ENCODE measurements at places on chromosomes 1 and 21. TPM values are rescaled to one million over a fixed set of nuclear protein-coding genes. Genes with fewer than 3 reads are reported as not detected.

GRCh38 chr1:169514566-169515270, 29.0 kb upstream of the SLC19A2 start:
- DNase-seq, result no peak

The PRUNE1 gene
- total RNA-seq, result 18.2 TPM

GRCh38 chr1:66933887-66934700, 9.3 kb downstream of the MIER1 start:
- no peak for DNase-seq

DNA sequence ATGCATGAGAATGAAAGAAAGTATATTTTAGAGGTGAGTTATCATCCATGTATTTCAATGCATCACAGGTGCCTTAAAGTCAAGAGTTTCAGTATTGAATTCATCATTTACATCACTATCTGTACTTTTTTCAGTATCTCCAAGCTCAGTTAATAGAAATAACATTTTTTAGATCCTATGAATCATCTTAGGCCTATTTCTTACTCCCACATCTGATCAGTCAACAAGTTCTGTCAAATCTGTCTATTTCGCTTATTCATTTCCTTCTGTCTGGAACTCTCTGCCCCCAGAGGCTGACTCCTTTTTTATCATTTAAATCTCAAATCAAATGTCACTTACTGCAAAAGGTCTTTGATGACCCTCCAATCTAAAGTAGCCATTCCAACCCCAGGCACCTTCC, 295.2 kb downstream of the LRRC7 start:
- DNase-seq, result no peak

DNA sequence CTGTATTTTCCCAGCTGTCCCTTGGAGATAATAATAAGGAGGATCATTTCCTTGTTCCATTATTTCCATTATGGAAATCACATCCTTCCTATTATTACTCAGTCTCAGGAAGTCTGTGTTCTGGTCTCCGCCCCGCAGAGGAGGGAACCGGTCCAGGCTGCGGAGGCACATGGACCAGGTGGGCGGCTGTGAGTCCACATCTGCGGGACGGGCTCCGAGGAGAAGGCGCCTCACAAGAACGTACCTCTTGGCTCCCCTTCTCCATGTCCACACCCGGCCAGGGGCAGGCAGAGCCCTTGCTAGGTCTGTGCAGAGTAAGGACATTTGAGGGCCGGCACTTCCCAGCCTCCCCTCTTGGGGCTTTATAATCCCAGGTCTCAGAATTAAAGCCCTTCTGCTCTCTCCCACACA, 14.6 kb downstream of the RAB7B start:
- no peak for DNase-seq

DNA sequence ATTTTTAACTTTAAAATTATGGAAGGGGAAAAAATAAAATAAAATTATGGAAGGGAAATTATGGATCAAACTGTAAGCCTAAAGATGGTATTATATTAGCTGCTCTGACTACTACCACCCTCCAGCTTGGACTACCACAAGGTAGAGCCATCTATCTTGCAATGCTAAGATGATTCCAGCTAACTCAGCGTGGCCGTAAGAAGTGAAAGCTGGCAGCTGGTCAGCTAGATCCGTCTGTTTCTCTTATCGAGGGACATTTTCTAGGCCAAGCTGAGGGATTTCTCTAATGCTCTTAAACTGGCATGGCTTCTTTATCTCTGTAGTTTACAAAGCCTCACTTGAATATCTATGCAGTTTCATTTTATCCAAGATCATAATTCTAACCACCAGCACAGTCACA, 31.5 kb downstream of the LYST start:
- DNase-seq, result no peak

The VWA5B1 gene
- total RNA-seq, result not detected

The LSS gene
- total RNA-seq, result 101 TPM

The SMPDL3B gene
- total RNA-seq, result not detected

DNA sequence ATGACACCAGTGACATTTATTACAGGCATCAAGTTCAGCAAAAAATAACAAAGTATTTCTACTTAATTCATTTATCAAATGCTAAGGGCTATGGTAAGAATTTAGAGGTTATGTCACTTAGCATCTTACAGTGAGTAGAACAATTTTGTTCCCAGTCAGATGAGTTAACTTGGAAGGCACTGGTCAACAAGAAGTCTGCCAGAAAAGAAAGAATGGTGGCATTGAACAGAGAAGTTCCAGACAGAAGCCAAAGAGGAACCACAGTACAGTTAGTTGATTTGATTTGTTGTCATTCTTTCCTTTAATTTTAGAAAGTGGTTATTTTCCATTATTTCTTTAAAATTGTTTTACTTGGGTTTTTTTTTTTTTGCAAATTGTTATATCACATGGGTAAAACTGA, 232.2 kb upstream of the PKN2 start:
- no peak for DNase-seq

The CRABP2 gene
- 146 TPM for total RNA-seq

GRCh38 chr1:58717979-58718378, 18.1 kb upstream of the MYSM1 start:
- no peak for DNase-seq

DNA sequence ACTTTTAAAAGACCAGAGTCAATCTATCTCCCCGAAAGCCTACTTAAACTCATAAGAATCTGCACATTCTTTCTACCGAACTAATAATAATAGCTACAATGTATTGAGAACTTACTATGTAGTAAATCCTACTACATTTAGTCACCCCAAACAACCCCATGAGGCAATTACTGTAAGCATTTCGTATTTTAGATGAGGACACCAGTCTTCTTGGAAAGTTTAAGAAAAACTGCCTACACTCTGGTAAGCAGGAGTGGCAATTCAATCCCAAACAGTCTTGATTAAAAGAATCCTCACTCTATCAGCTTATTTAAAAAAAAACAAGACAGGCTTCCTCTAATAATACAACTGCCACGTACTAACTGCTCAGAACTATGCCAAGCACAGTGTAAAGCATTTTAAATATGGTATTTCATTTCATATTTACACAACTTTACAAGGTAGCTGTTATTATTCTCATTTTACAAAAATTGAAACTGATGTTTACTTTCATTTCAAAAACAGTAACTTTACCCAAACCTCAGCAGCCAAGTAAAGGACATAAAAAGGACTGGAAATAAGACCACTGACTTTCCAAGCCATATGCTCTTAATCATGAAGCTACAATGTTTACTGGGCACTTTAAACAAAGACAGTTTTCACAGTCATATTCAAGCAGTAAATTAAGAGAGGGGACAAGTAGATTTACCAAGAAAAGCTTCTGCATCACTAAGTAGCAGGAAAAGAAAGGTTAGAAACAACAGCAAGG, 13.9 kb downstream of the ARID4B start:
- DNase-seq, result no peak

The DENND2D gene
- not detected for total RNA-seq

GRCh38 chr1:38662126-38662525, 197.4 kb downstream of the RRAGC start:
- DNase-seq, result no peak

The NHLH1 gene
- 0.31 TPM for total RNA-seq

DNA sequence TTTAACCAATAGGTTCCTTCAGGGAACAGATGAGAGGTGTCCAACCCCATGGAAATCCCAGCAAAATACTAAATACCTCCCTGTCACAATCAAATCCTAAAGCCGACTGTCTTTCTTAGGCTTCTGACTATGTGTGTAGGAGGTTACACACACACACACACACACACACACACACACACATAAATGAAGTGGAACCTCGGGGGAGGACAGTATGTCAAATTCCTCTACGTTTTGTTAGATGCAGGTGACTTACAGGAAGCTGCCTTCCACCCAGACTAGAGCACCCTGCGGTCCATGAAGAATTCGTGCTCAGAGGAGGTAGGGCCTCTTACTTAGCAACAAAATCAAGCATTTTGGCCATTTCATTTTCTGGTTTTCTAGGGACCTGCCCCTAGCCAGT, 16.4 kb downstream of the RSPH1 start:
- peak; percentile 51 for DNase-seq

DNA sequence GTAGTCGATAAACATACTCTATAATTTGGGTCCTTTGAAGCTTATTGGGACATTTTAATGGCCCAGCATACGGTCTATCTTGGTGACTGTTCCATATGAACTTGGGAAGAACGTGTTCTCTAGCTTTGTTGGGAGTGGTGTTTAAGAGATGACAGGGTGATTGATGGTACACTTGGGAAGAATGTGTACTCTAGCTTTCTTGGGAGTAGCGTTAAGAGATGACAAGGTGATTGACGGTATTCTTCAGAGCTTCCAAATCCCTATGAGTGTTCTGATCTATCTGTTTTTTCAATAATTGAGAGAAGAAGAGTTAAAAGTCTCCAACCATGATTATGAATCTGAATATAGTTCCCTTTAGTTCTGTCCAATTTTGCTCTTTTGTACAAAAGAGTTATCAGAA, 9.4 kb downstream of the NPHP4 start:
- no peak for DNase-seq

The USP33 gene
- 74.6 TPM for total RNA-seq

GRCh38 chr1:13450204-13450603, 40.0 kb downstream of the PRAMEF20 start:
- no peak for DNase-seq

The IQCC gene
- total RNA-seq, result 3.0 TPM

DNA sequence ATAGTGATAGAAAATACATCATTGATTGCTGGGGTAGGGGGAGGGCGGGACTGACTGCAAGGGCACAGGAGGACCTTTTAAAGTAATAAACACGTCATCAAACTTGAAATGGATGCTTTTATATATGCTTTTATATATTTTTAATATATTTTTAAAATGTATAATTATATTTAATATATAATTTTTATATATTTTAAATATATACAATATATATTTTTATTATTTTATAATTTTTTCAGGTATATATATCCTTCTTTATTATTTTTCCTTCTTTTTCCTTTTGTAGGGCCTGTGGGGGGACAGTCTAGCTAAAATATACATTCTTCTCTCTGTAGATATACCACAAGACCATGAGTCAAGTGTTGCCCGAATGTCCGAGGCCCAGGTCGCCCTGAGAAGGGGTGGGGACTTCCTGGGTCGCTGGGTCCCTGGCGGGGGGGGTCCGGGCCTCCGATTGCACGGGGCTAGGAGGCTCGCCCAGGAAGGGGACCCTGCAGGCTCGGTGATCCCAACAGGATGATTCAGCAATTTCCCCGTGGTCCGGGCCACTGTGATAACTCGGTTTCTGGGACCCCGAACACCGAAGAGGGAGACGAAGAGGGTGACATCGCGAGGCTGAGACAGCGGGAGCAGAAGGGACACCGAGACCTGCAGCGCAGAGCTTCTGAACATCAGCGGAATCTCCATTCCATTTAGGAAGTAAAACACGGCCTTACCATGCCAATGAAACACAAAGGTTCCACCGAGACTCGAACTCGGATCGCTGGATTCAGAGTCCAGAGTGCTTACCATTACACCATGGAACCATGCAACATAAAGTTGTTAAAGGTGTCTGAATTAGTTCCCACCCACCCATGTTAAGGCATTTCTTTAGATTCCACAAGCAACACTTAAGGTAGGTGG, 112.5 kb upstream of the NBPF11 start:
- no peak for DNase-seq

DNA sequence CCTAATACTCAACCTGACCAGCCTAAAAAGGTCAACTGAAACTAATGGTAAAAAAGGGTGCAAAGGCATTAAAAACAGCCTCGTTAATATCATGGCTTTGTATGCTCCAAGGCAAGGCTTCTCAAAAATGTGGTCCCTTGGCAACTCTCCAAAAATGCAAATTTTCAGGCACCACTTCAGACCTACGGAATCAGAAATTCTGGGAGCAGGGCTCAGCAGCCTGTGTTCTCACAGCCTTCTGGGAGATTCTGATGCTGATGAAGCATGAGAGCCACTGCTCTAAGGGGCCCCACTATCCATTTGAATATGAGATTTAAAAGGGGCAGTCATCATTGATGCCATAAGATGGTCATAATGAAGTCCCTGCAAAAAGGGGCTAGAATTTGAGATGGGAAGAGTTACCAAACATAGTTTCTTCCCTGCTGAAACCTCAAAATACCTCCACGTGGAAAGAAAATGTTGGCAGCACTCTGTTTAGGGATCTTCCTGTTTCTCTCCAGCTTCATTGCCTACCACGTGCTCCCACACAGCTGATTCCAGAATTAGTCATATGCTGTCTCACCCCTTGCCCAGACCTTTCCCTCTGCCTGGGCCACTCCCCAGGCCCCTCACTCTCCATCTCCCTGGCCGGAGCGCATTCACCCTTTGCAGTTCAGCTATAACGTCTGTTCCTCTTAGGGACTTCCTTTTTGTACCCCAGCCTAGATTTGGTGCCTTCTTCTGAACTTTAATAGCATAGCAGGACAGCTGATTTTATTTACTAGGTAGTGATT, 46.7 kb downstream of the PHC2 start:
- DNase-seq, result peak; percentile 62

The TCHHL1 gene
- total RNA-seq, result not detected
